H9 (cell line): ENCODE measurements at places on chromosomes 2 and 18. TPM values are rescaled to one million over a fixed set of nuclear protein-coding genes. Genes with fewer than 3 reads are reported as not detected.

- no peak for DNase-seq
- no peaks in the 10 kb centered on the region for H3K4me1 ChIP-seq
- no peaks in the 10 kb centered on the region for H3K27me3 ChIP-seq
- no peaks in the 10 kb centered on the region for H3K36me3 ChIP-seq
- no peak overlapping the region for H3K4me3 ChIP-seq
Measured at GRCh38 chr18:27861539-27861938, 315.4 kb downstream of the CDH2 start.

GRCh38 chr2:195572895-195573683, 83.9 kb upstream of the SLC39A10 start:
- H3K4me1 ChIP-seq = peaks cover 3% of the 10 kb centered on the region; the same call in 1 of the 2 replicates
- no peaks in the 10 kb centered on the region for H3K36me3 ChIP-seq
- no peak overlapping the region for H3K4me3 ChIP-seq
- no peaks in the 10 kb centered on the region for H3K27me3 ChIP-seq
- DNase-seq = no peak
- H3K27ac ChIP-seq = no peak overlapping the region

DNA sequence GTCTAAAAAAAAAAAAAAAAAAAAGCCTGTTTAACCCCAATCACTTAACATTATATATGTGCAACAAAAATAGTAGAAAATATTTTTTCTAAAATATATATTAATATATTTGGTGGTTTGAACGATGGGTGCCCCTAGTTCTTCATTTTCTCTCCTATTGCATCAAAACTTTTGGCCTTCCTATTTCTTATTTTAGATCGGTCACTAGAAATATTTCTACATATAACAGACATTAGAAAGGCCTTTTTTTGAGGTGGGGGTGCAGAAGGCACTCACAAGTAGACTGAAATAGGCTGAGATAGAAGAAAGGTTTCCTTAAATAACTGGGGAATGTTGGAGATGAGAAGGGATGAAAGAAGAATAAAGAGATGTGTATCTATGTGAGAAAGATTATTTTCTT, 49.3 kb upstream of the AP1S3 start:
- H3K4me1 ChIP-seq = no peaks in the 10 kb centered on the region
- H3K4me3 ChIP-seq = no peak overlapping the region
- DNase-seq = no peak
- no peaks in the 10 kb centered on the region for H3K27me3 ChIP-seq

DNA sequence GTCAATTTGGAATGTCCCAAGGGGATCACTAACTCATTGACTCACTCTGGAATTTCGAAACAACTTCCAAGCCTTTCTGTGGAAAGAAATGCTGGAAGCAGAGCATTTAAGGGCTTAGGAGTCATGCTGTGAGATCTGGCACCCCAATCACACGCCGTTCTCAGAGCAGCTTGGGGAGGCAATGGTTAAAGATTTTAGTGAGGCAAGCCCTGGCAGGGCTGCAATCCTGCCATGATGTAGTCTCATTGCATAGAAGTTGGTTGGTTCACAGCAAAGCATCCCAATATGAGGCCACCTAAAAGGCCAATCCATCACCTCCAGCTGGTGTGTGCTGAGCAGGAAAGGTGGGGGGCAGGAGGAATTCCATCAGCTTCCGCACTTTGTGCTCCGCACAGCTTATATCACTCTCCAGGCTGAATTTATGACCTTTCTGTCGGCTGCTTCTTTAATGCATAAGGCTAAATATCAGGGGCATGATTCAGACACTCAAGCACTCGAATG, 1043.9 kb upstream of the POU3F3 start:
- H3K27ac ChIP-seq = no peak overlapping the region
- no peaks in the 10 kb centered on the region for H3K27me3 ChIP-seq
- DNase-seq = no peak
- no peak overlapping the region for H3K4me3 ChIP-seq
- peaks cover 6% of the 10 kb centered on the region; the same call in 1 of the 2 replicates for H3K4me1 ChIP-seq

LTBP1 gene
- total RNA-seq = 27.3 and 28.5 TPM in 2 replicates

GRCh38 chr2:119384971-119385370, 18.2 kb downstream of the DBI start:
- H3K4me1 ChIP-seq = no peaks in the 10 kb centered on the region
- H3K27me3 ChIP-seq = no peaks in the 10 kb centered on the region
- H3K36me3 ChIP-seq = no peaks in the 10 kb centered on the region
- DNase-seq = no peak
- H3K27ac ChIP-seq = no peak overlapping the region

GRCh38 chr2:46097714-46098480, 199.3 kb upstream of the EPAS1 start:
- no peak overlapping the region for H3K4me3 ChIP-seq
- no peaks in the 10 kb centered on the region for H3K4me1 ChIP-seq
- H3K36me3 ChIP-seq = peaks cover 5% of the 10 kb centered on the region; the same call in 1 of the 2 replicates
- no peaks in the 10 kb centered on the region for H3K27me3 ChIP-seq
